ENCODE measurements at places on chromosomes 11 and 22.

DNA sequence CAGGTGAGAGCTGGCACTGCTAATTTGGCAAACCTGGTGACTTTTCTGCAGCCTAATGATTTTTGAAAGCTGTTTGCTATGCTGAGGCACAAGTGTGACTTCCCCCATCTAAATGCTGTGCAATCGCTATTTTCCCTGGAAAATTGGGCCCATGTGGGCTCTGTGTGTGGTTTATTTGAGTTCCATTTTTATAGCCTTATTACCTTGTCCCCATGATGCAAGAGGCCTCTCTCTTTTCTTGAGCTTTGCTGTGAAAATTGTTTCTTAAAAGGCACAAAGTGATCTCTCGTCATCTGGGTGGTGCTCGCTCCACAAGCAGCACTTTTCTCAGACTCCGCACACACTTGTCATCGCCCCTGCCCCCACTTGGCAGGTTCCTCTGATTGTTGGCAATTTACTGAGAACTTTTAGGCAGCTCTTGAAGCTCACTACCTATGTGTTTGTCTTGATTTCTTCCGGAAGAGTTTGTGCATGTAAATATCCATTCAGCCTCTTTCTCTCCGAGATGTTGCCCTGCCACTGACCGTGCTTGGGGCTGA lies 24.9 kb downstream of the BMAL1 start:
- DNase-seq = no peak

- peak; percentile 42 for DNase-seq
Observed at GRCh38 chr11:75107187-75107586, 10.5 kb upstream of the OR2AT4 start.

DNA sequence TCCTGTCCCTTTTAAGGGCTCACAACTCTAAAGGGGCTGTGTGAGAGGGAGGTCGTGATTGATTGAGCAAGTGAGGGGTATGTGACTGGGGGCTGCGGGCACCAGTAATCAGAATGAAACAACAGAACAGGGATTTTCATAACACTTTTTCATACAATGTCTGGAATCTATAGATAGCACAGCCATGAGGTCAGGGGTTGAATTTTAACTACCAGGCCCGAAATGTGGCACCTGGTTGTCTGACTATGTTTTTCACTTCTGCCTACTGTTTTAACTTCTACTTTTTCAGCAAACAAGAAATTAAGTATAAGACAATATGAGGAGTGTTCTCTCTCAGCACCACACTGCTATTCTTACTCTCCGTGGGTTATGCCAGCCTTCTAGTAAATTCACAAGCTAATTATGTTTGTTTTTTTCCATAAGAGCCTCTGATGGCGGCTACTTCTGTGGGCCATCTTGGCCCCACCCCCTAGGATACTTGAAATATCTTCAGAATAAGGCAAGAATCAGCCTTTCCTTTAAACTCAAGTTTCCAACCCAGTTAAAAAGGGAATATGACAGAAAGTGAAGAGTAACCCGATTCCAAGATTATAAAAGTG lies 552.8 kb upstream of the CHORDC1 start:
- no peak for DNase-seq

- no peak for DNase-seq
Observed at GRCh38 chr22:37281646-37282384, 493 bp upstream of the CYTH4 start.

DNA sequence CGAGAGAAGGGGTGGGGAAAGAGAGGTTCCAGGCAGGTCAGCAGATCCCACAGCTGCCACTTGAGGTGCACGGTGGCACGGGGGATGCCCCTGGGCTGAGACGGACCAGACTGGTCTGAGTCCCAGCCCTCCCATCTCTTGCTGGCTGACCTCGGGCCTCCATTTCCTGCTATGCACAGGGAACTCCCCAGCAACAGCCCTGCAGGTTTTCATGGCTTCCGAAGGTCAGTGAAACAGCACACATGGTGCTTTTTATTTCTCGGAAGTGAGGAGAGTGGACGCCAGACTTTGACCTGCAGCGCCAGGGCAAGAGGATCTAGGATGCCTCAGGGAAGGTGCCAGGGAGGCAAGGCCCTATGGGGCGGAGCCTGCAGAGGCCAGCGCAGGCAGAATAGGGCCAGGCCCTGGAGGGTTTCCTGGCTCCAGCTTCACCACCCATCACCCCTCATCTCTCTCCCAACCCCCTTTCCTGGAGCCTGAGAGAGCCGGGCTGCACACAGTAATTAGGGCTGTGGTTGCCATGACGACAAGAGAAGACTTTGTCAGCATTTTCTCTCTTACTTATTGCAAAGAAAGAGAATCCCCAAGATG lies 29.5 kb downstream of the SLC22A12 start:
- DNase-seq = no peak

- DNase-seq = no peak
Observed at GRCh38 chr22:23150762-23151161, 5.5 kb downstream of the RAB36 start.

GRCh38 chr11:77131560-77131959 lies 3.5 kb downstream of the MYO7A start:
- no peak for DNase-seq

DNA sequence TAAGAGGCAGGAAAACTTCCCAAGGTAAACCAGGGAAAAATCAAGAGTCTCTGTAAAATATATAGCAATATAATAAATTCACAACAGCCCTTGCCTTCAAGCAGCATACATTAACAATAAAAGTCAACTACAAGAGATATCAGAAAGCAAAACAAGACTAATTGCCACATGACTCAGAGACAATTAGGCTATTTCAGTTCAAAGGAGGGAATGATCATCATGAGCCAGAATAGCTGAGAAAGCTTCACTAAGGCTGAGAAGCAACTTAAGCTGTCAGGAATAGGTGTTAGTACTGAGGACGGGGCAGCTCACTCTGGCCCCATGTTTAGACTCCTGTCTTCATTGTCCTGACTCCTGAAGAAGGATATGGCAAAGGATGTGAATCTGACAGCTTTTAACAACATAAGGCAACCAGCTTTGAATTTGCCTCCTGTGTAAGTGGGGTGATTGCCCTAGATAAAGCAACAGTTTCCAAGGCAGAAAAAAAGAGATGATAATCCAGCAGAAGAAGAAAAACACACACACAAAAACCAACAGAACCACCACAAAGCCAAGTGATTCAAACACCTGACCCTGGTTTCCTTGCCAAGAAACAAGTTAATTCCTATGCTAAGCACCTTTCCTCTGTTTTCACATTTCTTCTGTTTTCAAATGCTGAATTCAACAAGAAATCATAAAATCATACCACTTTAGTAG lies 60.8 kb downstream of the SIK3 start:
- no peak for DNase-seq

- no peak for DNase-seq
Observed at GRCh38 chr11:125797641-125798040, 9.7 kb downstream of the PATE3 start.

DNA sequence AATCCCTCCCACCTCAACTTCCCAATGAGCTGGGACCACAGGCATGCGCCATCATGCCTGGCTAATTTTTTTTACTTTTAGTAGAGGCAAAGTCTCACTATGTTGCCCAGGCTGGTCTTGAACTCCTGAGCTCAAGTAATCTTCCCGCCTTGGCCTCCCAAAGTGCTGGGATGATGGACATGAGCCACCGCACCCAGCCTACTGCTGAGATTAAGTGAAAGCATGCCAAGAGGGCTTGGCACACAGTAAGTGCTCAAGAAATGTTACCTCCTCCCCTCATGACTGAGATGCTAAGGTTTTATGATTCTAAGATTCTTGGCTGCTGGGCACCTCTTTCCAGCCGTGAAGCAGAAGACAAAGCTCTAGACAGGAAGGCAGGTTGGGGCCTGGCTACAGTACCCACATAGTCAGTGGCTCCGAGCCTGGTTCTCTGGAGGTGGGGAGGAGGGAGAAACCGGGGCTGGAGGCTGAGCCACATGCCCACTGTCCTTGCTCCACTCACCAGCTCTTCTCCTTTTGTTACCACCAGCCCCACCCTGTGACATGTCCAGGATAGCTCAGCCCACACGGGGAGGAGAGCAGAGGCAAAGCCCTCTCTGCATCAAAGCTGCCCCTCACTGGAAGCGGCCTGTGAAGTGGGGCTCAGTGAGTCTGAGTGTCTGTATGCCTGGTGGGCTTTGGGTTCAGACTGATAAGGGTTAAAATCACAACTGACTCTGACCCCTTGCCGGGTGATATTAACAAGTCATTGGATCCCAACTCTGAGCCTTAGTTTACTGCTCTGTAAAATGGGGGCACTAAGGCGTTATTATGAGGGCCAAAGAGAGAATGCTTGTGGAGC lies 12.9 kb downstream of the ARHGEF17 start:
- no peak for DNase-seq

DNA sequence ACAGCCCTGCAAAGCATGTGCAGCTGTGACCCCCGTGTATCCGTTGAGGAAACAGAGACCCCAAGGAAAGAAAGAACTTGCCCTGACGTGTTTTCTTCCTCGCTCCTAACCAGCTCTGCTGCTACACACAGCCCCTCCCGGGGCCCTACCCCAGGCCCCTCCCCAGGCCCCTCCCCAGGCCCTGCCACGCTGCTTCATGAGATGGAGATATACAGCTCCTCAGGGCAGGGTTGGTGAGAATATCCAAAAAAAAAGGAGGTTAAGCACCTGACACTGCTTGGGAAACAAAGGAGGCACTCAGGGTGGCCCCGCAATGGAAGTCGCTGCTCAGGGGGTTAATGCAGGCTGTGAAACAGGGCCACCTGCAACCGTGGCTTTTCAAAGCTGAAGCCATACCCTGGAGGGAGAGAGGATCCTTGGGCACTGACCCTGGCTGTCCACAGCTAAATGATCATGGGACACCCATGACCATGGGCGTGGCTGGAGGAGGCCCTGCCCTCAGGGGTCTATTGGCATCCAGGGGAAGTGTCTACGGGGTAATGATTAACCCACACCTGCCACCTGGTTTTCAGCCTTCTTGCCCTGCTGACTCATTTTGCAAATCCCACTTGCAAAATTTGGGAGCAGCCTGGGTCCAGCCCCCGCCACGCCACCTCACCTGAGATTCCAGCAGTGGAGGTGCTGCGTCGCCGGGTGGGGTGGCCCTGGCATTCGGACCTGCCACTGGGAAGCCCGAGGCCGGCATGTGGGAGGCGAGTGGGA lies 112.1 kb upstream of the ANO1 start:
- DNase-seq = no peak

- DNase-seq = no peak
Observed at GRCh38 chr11:130604606-130605005, 156.2 kb downstream of the ADAMTS15 start.

GRCh38 chr11:48025293-48025983 lies 45.1 kb downstream of the PTPRJ start:
- no peak for DNase-seq

DNA sequence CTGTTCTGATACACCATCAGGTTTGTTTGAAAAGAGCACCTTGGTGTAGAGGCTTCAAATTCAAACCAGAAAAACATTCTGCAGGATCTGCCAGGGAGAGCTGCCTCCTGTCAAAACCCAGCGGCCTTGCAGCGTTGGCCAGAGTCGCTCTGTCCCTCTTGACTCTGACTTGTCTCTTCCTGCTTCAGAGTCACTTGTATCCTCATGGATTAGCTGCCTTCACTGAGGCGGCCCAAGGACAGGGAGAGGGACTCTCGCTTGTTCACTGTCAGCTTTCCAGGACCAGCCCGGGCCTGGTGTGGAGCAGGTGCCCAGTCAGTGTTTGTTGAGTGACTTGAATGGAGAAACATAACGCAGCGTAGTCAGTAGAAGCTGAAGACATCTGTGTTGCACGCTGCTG lies 18.0 kb downstream of the TBC1D22A start:
- DNase-seq = no peak

DNA sequence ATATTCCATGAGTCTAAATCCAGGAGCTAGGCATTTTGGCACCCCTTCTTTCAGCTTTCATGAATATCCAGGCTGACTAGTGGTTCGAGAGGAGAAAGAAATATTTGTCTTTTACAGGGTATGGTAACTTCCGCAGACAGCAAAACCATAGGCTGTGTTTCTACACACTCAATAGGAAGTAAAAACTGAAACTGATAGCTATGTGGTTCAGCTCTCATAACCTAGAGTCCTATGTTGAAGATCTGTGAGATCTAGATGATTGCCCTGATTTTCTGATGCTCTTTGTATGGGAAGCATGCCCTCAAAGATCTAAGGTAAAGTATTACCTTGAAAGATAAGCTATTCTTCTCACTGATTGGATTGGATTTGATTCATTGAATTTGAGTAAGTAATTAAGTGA lies 118.3 kb downstream of the CD44 start:
- no peak for DNase-seq

GRCh38 chr22:50289942-50290630 lies 17.4 kb downstream of the PLXNB2 start:
- no peak for DNase-seq

Data from kidney capillary endothelial cell (primary cell).